HT-29 (cell line): ENCODE measurements at places on chromosomes 11 and 22.

DNA sequence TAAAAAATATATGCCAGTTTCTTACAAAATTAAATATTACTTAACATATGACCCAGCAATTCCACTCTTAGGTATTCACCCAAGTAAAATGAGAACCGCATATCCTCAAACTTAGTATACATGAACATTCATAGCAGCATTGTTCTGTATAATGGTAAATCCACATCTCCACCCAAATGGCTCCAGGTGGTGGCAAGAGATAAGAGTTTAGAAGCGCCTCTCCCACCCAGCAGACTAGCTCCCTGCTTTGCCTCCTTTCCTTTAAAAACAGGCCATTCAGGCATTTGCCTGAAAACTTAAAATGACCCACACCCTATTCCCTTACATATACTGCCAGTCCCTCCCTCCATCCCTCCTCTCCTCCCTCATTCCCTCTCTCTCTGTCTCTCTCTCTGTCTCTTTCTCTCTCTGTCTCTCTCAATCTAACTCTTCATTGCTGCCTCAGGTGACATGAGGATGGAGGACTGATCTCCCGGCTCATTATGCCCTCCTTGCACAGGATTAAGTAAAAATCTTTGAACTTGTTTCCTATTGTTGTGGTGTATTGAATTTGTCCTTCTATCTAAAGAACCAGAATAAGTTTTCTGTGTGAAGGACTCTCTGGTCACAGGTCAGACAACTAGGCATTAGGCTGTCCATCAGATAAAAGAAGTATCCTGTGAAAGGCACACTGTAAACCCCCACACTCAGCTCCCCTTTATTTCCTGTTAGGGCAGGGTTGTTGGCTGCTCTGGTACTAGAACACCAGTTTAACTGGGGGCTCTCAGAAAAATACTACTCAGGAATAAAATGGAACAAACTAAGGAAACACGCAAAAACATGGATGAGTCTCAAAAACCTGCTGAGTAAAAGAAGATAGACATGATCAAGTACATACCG lies 48.3 kb downstream of the RRP8 start:
- no peak for DNase-seq

- no peak for DNase-seq
Observed at GRCh38 chr11:122850076-122850631, 11.9 kb downstream of the CRTAM start.

- DNase-seq = peak; percentile 59
Observed at GRCh38 chr11:111765320-111765983, 737 bp downstream of the PPP2R1B start.

GRCh38 chr22:33035272-33035863 lies 22.8 kb downstream of the SYN3 start:
- DNase-seq = no peak

GRCh38 chr11:119614222-119615002 lies 114.6 kb downstream of the NECTIN1 start:
- no peak for DNase-seq

DNA sequence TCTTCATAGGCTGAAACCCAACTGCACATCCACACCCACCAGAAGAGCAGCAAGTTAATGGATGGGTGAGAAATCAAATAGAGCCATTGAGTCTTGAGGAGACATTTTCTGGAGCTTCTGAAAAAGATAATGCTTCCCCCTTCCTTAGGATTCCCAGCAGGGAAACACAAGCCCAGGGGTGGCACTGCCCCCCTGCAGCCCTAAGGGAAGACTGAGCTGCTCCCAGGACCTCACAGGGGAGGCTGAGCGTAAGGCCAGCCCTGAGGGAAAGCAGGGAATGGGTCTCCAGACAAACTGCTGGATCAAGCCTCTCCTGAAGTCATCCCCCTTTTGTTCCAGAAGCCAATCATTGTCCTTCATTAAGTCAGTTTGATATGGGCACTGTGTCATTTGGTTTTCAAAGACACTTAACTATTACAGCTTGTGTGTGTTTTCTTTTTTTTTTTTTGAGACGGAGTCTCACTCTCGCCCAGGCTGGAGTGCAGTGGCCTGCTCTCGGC lies 15.1 kb downstream of the LTO1 start:
- DNase-seq = no peak

GRCh38 chr22:37906364-37907008 lies 389 bp downstream of the MICALL1 start:
- no peak for DNase-seq

DNA sequence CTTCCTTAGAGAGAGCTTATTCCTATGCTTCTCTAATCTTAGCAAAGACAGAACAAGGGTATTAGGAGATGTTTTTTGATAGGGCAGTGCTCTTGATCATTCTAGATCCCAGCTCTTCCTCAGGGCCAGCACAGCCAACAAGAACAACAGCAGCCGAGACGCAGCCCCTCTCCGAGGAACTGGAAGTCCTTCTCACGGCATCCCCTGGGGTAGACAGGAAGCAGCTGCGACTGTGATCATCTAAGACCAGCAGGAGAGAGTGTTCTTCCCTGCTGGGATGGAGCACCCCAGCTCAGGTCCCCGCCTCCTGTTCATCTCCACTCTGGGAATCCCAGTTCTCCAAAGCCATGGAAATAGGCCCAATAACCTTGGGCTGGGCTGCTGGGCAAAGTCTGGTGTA lies 29.6 kb downstream of the IRAG1 start:
- DNase-seq = no peak

GRCh38 chr11:73372375-73372993 lies 3.7 kb upstream of the RELT start:
- DNase-seq = peak; percentile 58

DNA sequence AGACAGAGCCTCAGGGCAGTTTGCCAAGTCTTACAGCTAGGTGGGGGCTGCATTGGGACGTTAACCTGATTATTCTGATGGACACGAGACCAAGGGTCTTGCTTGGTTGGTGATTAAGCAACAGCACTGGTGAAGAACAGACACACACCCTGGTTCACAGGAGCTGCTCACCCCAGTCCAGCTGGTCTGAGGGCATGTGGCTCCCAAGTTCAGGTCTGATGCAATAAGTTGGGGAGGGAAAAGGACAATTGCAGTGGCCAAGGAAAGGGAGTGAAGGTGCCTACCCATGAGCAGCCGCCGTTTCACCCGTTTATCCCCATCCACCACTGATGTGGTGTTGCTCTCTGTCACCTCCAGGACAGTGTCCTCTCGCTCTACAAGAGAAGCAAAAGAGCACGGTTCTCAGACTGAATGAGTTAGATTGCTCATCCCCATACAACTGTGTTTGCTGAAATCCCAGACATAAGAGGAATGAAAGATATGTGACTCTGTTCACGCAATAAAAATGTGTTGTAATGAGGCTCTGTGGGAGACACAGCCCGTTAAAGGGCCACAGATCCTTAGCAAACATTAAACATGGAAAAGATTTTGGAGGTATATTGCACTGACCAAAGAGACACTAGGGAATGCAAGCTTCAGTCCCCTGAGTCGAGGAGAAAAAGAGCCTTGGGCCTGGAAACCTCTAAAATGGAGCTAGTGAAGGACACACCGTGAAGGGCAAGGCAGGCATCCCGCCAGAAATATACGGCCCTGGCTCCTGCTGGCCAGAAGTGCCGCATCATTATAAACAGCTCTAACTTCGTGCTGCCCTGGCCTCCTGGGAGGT lies 25.6 kb downstream of the SCUBE2 start:
- DNase-seq = no peak

GRCh38 chr11:78049348-78049747 lies 14.3 kb upstream of the THRSP start:
- DNase-seq = no peak

DNA sequence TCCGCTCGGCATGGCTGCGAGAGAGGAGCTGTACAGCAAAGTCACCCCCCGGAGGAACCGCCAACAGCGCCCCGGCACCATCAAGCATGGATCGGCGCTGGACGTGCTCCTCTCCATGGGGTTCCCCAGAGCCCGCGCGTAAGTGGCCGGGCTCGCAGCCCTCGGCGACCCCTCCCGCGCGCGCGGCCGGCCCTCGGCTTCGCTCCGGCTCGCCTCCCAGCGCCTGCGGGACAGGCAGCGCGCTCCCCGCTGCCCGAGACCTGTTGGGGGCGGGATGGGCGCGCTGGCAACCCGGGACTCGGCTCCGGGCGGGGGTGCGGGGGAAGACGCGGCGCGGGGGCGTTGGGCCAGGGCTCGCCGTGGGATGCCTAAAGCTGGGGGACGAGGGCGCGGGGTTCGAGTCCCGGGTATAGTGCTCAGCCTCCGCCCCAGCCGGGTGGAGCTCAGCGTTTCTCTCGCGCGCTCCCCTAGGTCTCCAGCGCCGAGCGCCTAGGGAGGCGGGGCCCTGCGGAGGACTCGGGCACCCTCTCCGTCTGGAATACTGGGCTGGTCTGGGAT lies 630 bp downstream of the UBASH3B start:
- DNase-seq = peak; percentile 74

DNA sequence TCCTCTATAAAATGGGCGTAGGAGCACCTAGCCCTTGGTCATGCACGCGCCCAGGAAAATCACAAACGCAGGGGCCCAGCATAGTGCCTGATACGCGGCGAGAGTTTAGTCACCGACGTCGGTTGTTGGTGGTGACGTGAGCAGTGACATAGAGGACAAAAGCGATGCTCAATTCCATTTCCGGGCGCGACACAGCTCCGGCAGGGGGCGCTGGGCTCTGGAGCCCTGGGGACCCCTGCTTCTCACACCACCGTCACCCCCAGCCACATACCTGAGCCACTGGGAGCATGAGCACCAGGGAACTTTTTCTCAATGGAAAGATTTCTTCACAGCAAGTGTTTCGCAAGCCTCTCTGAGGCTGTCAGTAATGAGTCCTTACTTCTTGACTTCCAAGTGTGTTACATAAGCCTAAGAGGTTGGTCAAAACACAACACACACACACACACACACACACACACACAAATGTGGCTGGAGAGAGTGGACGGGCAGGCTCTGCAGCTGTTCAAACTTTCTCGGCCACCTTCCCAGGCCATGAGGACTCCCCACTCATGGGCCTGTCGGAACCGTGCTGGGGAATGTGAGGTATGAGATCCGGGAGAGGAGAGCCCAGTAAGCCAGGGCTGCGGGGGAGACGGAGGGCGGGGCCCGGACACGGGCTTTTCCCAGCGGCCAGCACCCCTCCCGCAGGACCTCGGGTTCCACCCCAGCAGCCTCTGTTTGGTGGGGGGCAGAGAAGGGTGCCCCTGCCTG lies 36.9 kb upstream of the LINC01488 start:
- no peak for DNase-seq

DNA sequence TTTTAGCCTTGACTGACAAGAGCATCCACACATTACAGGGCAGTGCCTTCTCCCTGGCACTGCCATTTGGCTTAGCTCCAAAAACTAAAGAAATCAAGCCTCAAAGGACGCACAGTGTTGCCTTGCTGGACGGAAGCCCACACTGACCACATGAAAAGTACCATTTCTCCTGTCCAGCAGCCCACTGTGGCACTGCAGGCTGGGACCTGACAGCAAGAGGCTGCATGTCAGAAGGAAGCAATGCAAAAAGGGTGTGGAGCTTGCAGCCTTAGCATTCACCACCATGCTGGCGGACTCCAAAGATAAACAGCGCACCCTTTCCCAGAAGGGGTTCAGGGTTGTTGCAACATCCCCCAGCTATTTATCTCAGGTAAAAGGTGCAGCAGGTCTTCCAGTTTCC lies 109.3 kb upstream of the BMAL1 start:
- peak; percentile 58 for DNase-seq

- peak; percentile 61 for DNase-seq
Observed at GRCh38 chr11:12687216-12687623, 13.0 kb downstream of the TEAD1 start.

DNA sequence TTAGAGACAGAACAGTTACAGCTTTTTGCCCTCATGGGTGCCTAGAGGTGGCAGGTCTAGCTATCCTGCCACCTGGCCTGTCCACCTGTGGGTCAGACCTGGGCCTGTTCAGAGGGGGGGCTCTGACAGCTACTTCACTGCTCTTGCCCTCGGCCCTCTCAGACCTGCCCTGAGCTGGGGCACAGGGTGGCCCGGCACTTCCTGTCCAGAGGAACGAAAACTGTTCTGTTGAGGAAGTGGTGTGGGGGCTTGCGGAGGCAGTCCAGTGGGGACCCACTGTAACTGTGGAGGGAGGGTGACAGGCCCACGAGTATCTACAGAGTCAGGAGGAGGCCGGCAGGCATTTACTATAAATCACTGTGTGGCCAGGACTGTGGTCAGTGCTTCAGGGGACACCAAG lies 16.2 kb downstream of the TESMIN start:
- no peak for DNase-seq

DNA sequence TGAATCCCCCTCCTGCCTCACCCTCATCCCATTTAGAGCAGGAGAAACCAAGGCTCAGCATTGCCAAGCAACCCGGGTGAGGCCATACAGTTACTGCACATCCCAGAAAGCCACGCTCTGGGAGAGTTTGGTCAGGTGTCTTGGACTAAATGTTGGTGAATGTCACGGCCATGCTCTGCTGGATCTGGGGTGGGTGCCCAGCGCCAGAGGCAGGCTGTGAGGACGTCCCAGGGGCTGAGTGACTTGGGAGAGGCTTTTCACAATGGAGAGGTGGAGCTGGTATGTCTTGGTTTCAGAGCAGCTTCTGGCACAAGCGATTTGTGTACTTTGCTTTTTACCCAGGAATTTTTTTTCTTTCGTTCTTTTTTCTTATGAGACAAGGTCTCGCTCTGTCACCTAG lies 6.6 kb downstream of the SERHL2 start:
- no peak for DNase-seq

GRCh38 chr11:8899119-8899753 lies 11.8 kb upstream of the AKIP1 start:
- no peak for DNase-seq

DNA sequence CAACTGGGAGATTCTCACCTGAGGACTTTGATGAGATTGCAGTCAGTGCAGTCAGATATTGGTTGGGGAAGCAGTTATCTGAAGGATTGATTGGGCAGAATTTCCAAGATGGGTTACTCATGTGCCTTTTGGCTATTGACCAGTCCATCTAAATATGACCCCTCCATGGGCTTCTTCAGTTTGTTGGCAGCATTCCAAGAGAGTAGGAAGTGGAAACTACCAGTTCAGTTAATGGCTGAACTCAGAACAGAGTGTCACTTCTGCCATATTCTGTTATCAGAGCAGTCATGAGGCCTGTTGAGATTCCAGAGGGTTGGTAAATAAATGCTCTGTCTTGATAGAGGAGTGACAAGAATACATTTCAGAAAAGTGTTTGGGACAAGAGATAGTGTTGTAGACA lies 71.0 kb downstream of the CYP2R1 start:
- no peak for DNase-seq

DNA sequence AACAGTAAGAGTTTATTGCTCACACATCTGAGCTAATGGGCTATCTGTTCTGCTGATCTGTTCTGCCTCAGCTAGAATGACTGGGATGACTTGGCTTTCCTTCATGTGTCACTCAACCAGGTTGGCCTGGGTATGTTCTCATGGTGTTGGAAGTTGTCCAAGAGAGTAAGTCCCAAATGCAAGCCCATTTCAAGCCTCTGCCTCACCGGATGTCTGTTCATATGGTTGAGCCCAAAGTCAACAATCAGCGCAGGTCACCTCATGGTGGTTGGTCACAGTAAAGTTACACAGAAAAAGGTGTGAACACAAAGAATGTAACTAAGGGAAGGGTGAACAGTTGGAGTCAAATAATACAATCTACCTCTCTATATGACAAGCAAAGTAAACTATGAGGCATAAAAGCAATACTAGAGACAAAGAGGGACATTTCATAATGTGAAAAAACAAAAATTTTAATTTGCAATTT lies 1.9 kb downstream of the GDPD4 start:
- DNase-seq = peak; percentile 97
